Activated CD4-positive, CD25-positive, alpha-beta regulatory T cell treated with anti-CD3 and anti-CD28 coated beads, Interleukin-2, amount 50 U/mL, for 72 hours (primary cell): ENCODE measurements at places on chromosomes 3 and 15.

DNA sequence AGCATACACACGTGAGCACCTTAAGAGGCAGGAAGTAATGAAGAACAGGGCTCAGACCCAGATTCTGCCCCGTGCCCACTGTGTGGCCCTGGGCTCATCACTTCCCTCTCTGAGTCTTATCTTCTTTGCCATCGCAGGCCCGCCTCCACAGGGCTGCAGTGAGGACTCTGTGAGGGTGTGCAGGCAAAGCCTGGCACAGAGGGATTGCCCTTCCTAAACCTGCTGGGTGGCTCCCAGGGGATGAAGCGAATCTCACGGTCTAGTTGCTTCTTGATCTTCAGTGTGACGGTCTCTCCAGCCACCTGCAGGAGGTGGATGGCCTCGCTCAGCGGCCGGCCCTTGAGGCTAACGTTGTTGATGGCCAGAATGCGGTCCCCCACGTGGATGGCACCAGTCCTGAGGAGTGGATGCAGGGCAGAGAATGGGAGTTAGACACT lies 32.8 kb downstream of the GRIP2 start:
- no peak for DNase-seq

- no peak for DNase-seq
Observed at GRCh38 chr3:133851266-133851906, 44.3 kb downstream of the RAB6B start.

DNA sequence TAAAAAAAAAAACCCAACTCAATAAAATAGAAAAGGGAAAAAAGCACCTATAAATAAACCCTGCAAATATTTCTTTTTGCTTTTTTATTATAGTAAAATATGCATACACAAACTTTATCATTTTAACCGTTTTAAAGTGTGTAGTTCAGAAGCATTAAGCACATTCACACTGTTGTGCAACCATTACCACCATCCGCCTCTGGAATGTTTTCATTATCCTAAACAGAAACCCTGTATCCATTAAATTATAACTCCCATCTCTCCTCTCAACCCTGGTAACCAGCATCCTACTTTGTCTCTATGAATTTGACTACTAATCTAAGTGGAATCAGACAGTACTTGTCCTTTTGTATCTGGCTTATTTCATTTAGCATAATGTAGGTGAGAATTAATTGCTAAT lies 15.0 kb downstream of the CDCP1 start:
- DNase-seq: no peak

- no peak for DNase-seq
Observed at GRCh38 chr3:36786921-36787890, 22.9 kb upstream of the DCLK3 start.

DNA sequence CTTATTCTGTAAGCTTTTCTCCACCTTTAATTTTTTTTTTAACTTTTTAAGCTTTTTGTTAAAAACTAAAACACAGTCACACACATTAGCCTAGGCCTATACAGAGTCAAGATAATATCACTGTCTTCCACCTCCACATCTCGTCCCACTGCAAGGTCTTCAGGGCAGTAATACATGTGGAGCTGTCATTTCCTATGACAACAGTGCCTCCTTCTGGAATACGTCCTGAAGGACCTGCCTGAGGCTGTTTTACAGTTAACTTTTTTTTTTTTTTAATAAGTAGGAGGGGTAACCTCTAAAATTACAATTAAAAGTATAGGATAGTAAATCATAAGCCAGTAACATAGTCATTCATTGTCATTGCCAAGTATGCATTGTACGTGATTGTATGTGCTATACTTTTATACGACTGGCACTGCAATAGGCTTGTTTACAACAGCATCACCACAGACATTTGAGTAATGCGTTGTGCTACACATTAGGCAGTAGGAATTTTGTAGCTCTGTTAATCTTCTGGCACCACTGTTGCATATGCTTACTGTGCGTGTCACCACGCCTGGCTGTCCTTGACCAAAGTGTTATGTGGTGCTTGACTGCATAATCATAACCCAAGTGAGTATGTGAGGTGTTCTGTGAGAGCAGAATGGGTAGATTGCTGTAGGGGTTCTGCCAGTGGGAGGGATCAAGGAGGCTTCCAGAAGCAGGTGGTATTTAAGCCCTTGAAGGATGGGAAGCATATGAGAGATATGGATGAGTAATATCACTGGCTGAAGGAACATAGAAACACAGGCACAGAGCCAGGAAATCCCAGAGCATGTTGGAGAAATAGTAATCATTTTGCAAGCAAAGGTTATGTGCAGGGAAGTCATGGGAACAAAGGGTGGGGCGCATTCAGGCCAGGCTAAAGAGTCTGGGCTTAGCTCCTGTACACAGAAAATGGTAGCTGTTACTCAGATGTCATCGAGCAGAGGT lies 18.3 kb downstream of the FBXO22 start:
- no peak for DNase-seq
